ENCODE measurements at places on chromosomes 5 and 9. TPM values are rescaled to one million over a fixed set of nuclear protein-coding genes. Genes with fewer than 3 reads are reported as not detected.

DNA sequence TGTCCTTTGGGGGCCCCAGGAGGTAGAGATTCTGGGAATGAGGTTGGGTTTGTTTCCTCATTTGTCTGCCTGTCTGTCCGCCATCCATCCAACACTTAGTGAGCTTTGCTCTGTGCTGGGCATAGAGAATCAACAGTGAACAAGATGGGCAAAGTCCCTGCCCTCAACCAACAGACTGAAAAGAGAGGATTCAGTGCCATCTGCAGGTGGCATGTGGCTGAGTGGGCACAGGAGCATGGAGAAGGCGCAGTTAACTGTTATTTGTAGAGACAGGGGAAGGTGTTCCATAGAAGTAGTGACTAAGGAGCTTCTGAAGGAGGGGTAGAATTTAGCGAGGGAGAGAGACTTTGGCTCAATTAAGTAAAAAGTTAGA is 23.1 kb downstream of the POLR1E start:
- DNase-seq, result no peak
- no peak overlapping the region for H3K27ac ChIP-seq
- H3K27me3 ChIP-seq, result no peaks in the 10 kb centered on the region
- H3K4me3 ChIP-seq, result no peak overlapping the region

DNA sequence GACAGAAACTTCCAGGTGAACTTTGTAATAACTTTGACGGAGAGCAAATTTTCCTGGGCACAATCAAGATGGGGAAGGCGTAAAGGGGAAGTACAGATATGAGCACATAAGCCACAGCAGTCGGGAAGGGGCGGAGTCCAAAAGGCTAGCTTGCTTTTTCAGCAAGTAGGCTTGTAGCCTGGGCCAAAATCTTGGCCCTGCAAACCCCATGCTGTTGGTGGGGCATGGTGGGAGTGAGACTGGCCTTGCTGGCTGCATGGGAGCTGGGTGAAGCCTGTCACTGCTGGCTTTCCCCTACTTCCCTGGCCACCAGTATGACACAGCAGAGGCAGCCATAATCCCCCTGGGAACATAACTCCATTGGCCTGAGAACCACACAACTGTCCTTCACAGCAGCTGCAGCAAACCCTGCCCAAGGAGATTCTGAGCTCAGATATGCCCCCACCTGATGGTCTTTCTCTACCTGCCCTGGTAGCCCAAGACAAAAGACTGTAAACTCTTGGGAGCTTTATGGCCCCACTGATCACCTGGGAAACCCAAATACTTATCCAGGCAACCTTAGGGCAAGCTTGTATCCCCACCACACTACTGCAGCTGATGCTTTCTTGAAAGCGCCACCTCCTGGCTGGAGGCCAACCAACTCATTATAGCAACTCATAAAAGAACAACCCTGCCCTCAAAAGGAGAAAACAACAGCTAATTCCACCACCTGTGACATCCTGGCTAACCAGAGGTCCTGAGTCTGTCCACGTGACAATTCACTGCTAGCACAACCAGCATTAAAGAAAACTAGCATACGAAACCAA is 24.0 kb downstream of the DCTN4 start:
- H3K4me1 ChIP-seq, result peaks cover 17% of the 10 kb centered on the region
- H3K27me3 ChIP-seq, result no peaks in the 10 kb centered on the region
- no peak overlapping the region for H3K4me3 ChIP-seq
- DNase-seq, result no peak
- H3K36me3 ChIP-seq, result peaks cover 20% of the 10 kb centered on the region

DNA sequence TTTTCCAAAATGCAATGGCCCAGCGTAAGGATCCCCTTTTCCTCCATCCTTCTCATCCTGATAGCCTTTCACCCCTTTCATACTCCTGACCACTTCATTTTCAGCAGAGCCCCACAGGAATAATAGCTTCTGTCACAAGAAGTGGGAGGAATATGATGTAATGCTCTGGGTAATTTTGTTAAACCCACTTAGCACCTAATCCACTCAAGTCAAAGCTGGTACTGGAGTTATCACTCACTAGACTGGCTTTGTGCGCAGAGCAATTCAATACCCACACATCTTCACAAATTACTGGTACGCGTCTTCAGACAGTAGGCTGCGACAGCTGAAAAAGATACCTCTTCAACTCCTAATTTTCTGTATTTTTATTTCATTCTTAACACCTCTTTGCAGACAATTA is 2232.8 kb upstream of the WWC1 start:
- H3K36me3 ChIP-seq, result no peaks in the 10 kb centered on the region
- no peaks in the 10 kb centered on the region for H3K4me1 ChIP-seq
- H3K27me3 ChIP-seq, result no peaks in the 10 kb centered on the region
- no peak overlapping the region for H3K4me3 ChIP-seq
- H3K27ac ChIP-seq, result no peak overlapping the region
- DNase-seq, result no peak

GRCh38 chr5:63240063-63240755 is 661.6 kb downstream of the LRRC70 start:
- no peaks in the 10 kb centered on the region for H3K4me1 ChIP-seq
- no peaks in the 10 kb centered on the region for H3K27me3 ChIP-seq
- H3K27ac ChIP-seq, result no peak overlapping the region
- no peak for DNase-seq
- no peak overlapping the region for H3K4me3 ChIP-seq

HRH2 gene
- total RNA-seq, result not detected

Data from Calu3 (cell line).